ENCODE measurements at places on chromosomes 6 and 20. TPM values are rescaled to one million over a fixed set of nuclear protein-coding genes. Genes with fewer than 3 reads are reported as not detected.

TP53TG5 gene
- total RNA-seq: not detected

SLC22A3 gene
- total RNA-seq: 2.8 TPM

- H3K36me3 ChIP-seq: no peaks in the 10 kb centered on the region
- no peaks in the 10 kb centered on the region for H3K4me1 ChIP-seq
- H3K27me3 ChIP-seq: no peaks in the 10 kb centered on the region
Observed at GRCh38 chr6:27296106-27296783, 15.8 kb downstream of the POM121L2 start.

SLC35D3 gene
- 0.57 TPM for total RNA-seq

DNA sequence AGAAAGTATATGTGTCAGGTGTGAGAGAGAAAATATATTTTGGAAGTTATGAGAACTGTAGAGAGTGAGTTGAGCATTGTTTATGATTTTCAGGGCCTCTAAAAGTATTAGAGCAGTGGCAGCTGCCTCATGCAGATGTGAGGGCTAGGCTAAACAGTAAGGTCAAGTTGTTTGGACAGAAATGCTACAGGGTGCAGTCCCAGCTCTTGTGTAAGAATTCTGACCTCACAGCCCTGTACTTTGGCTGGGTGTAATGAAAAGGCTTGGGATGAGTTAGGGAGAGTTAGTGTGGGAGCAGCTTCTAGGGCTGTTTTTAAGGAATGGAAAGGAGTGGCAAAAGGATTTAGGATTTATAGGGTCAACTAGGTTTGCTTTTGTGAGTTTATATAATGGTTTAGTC is 764.8 kb upstream of the ADGRB3 start:
- no peak overlapping the region for H3K4me3 ChIP-seq
- peaks cover 2% of the 10 kb centered on the region for H3K4me1 ChIP-seq
- no peaks in the 10 kb centered on the region for H3K27me3 ChIP-seq
- peaks cover 16% of the 10 kb centered on the region for H3K36me3 ChIP-seq
- DNase-seq: no peak
- no peak overlapping the region for H3K27ac ChIP-seq

DNA sequence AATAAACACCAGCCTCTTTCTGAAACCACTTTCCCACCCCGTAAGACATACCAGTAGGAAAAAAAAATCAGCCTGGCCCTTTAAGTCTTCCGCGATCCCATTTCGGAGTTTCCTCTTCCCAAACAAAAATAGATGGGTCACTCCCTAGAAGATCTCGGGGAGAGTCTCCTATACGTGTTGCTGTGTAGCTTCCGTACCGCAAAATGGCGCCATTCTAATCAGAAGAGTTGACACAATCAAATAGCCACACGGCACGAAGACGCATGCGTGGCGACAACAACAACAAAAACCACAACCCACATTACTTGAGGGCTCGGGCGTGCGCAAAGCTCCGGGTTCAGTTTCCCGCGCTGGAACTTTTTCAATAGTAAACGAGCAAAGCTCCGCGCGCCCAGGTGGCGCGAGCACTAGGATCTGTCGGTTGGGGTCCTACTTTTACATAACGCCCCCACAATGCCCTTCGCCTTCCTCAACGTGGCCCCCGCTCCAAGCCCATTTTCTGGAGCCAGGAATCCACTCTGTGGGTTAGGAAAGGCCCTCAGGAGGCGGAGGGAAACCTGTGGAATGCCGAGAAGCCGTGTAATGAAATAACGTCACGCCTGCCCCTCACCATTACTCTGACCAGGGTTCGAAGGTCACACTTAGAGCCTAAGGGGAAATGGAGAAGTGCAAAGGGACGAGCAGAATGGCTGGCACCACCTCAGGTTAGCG is at the start of gene GPANK1:
Gene GPANK1, minus strand, starts transcription at position 208 of the 711 bp plus-strand sequence. CDS start 519 bp downstream, outside the sequence.
- H3K36me3 ChIP-seq: peaks cover 73% of the 10 kb centered on the region
- peak; percentile 82 for DNase-seq
- no peaks in the 10 kb centered on the region for H3K27me3 ChIP-seq
- H3K4me3 ChIP-seq: peak within 1 kb of the TSS; percentile 99
- H3K4me1 ChIP-seq: no peaks in the 10 kb centered on the region

GRCh38 chr6:153489479-153489878 is 358.4 kb upstream of the RGS17 start:
- no peaks in the 10 kb centered on the region for H3K27me3 ChIP-seq
- H3K4me3 ChIP-seq: no peak overlapping the region
- H3K36me3 ChIP-seq: no peaks in the 10 kb centered on the region
- no peak for DNase-seq
- H3K4me1 ChIP-seq: no peaks in the 10 kb centered on the region

GRCh38 chr20:22762576-22763256 is 178.3 kb upstream of the FOXA2 start:
- no peak overlapping the region for H3K27ac ChIP-seq
- no peaks in the 10 kb centered on the region for H3K36me3 ChIP-seq
- H3K27me3 ChIP-seq: no peaks in the 10 kb centered on the region
- H3K4me3 ChIP-seq: no peak overlapping the region
- H3K4me1 ChIP-seq: no peaks in the 10 kb centered on the region

DNA sequence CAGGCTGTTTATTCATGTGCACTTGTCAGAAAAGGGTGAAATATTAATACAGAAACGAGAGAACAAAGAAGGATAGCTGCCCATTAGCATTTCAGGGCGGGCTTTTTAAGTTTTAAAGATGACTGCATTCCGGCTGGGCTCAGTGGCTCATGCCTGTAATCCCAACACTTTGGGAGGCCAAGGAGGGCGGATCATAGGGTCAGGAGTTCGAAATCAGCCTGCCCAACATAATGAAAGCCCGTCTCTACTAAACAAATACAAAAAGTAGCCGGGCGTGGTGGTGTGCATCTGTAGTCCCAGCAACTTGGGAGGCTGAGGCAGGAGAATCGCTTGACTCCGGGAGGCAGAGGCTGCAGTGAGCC is 130.5 kb downstream of the HFE start:
- H3K27me3 ChIP-seq: no peaks in the 10 kb centered on the region
- DNase-seq: peak; percentile 61
- no peaks in the 10 kb centered on the region for H3K4me1 ChIP-seq
- H3K36me3 ChIP-seq: no peaks in the 10 kb centered on the region
- H3K27ac ChIP-seq: peak overlapping the region; percentile 99

DNA sequence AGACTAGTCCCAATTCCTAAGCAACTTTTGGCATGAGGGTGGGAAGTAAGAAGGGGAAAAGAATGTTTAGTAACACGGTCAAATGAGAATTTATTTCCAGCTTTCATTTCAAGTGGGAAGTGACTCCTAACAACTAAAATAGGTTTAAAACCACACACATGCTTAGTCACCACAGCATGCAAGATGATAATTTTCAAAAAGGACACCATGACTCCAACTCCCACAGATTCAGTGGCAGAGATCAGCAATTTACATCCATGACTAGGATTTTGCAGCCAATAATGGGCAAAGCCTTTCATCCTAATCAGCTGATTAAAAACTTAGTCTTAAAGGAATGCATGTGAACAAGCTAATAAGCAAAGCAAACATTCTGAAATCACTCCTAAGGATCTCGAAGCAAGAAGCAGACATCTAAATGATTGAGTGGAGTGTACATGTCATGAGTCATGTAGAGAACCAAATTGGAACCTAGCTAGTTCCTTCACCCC is 48.1 kb upstream of the GCLC start:
- 0 out of 2 replicates have a peak, but pooled peaks cover 3% of the 10 kb centered on the region for H3K36me3 ChIP-seq
- H3K4me3 ChIP-seq: no peak overlapping the region
- DNase-seq: no peak
- 0 out of 2 replicates have a peak, but pooled peaks cover 5% of the 10 kb centered on the region for H3K4me1 ChIP-seq
- no peaks in the 10 kb centered on the region for H3K27me3 ChIP-seq

DNA sequence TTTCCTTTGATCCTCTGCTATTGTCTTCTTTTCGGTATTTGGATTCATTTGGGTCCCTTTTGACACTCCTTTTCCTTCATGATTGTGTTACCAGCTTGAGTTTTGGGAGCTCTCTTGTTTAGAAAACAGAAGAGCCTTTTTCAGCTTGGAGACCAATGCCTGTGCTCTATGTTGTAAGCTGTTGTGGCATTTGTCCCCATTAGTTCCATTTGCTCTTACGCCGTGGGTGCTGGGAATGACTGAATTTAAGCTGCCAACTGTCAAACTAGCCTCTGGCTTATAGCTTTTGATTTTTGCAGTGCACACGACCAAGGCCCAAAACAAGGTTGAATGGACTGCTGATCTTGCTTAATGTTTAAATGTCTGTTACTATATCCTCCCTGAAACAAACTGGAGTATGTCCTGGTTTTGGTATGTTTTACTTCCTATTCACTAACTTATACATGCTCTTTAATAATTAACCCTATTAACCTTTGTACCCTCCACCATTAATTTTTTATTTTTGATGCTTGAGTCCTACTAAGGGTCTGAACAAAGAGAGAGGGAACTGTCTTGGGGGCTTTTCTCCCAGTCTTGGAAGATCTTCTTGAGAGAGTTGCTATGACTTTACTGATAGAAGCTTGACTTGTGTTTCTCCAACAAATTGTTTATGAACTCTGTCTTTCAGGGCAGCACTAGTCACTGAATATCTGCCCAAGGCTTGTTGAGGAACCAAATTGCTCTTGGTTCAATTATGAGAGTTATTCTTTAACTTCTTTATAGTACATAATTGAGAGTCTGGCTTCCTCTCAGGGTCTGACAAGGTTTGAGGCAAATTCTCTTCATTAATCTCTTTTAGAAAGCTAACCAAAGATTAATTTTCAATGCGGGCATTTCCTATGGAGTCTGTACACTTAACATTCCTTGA is 100.3 kb upstream of the SIRPG start:
- no peak for DNase-seq
- H3K4me1 ChIP-seq: no peaks in the 10 kb centered on the region
- no peak overlapping the region for H3K27ac ChIP-seq
- H3K36me3 ChIP-seq: no peaks in the 10 kb centered on the region
- no peak overlapping the region for H3K4me3 ChIP-seq

- DNase-seq: peak; percentile 94
- H3K4me3 ChIP-seq: peak overlapping the region; percentile 72
- H3K27ac ChIP-seq: no peak overlapping the region
- no peaks in the 10 kb centered on the region for H3K36me3 ChIP-seq
Observed at GRCh38 chr6:16803294-16804200, 42.3 kb upstream of the ATXN1 start.

GRCh38 chr6:32794510-32794909 is 22.3 kb downstream of the HLA-DOB start:
- H3K27ac ChIP-seq: no peak overlapping the region
- H3K36me3 ChIP-seq: peaks cover 6% of the 10 kb centered on the region
- H3K27me3 ChIP-seq: no peaks in the 10 kb centered on the region

GRCh38 chr6:134778431-134778830 is 171.5 kb downstream of the ALDH8A1 start:
- H3K4me3 ChIP-seq: no peak overlapping the region
- no peak overlapping the region for H3K27ac ChIP-seq
- no peaks in the 10 kb centered on the region for H3K27me3 ChIP-seq
- DNase-seq: no peak

GRCh38 chr6:28865401-28866204 is 58.2 kb downstream of the TRIM27 start:
- H3K36me3 ChIP-seq: peaks cover 5% of the 10 kb centered on the region
- H3K4me3 ChIP-seq: peak overlapping the region; percentile 69
- peak; percentile 89 for DNase-seq
- no peaks in the 10 kb centered on the region for H3K27me3 ChIP-seq
- peaks cover 3% of the 10 kb centered on the region for H3K4me1 ChIP-seq

DNA sequence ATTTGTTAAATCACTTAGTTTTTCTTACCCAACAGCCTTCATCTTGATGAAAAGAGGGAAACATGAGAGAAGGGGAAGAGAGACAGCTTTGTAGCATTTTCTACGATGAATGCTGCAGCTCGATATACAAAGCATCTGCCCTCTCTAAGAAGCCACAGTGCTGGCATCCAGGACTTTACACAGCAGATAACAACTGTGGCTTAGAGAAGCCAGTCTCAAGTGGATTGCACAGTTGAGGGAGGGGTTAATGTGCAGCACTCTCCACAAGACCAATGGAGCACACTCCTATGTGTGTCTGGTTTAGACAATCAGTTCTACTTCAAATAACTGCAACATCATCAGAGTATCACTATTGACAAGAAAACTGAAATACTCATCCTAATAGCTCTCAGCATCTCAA is 5.8 kb downstream of the C6orf120 start:
- no peaks in the 10 kb centered on the region for H3K4me1 ChIP-seq
- H3K36me3 ChIP-seq: peaks cover 25% of the 10 kb centered on the region
- H3K4me3 ChIP-seq: no peak overlapping the region
- H3K27ac ChIP-seq: no peak overlapping the region
- no peak for DNase-seq
- H3K27me3 ChIP-seq: no peaks in the 10 kb centered on the region

- H3K36me3 ChIP-seq: peaks cover 9% of the 10 kb centered on the region
- no peak overlapping the region for H3K27ac ChIP-seq
Observed at GRCh38 chr20:61614706-61615100, 362.6 kb downstream of the CDH4 start.

DNA sequence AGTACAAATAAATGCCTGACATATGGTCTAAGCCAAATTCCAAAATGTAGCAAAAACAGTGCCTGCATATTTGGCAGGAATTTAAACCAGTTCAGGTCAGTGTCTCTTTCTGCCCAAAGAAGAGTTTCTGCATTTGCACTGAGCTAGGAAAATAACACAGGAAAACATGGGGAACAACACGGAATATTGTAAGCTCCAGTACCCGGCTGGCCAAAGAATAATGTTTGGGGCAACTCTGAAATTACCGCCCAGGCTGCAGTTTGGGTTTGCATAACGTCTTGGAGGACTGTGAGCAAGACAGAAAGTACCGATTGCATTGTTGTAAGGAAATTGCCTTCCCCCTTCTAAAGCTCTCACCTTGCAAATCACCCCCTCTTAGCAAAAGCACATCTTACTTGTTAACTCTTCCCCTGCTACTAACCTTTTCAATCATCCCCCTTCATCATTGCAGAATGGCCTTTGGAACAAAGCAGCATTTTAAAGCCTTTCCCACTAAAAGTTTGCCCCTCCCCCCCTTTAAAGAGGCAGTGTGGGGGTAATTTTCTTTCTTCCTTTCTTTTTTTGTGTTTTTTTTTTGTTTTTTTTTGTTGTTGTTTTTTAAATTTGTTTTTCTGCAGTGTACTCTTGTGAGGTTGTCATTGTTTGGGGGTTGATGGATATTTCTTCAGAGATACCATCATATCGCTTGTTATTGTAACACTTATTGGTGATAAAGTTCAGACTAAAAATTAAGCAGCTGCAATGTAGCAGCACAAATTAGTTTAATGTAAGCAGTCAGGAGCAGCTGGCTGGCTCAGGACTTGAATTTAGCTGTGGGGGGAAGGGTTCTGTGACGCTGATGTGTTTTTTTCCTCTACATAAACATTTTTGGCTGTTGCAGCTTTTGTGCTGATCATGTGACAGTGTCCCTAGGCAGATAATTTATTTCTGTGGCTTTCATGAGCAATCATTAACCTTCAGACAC is 100.0 kb upstream of the CITED2 start:
- no peaks in the 10 kb centered on the region for H3K27me3 ChIP-seq
- peaks cover 9% of the 10 kb centered on the region for H3K4me1 ChIP-seq
- H3K36me3 ChIP-seq: no peaks in the 10 kb centered on the region

PRELID3B gene
- 52.6 TPM for total RNA-seq

Measured in H9 (cell line).